ENCODE measurements at places on chromosomes 5 and 9.

GRCh38 chr5:13932561-13932960, 11.9 kb downstream of the DNAH5 start:
- no peak for DNase-seq

DNA sequence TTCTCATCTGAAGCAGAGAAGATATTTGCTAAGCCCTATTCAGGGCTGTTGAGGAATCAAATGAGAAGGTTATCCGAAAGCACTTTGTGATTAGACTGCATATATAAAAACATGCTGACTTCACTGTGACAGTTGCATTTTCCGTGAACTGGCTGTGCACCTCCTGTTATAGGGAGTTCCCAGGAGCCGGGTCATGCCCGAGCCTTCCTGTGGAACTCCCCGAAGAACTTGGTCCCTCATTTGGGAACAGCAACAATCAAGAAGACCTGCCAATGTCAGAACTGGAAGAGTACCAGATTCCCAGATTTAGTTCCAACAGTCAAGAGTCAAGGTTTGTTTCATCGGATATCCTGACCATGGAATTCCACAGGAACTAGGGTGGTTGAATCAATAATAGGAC, 130.4 kb upstream of the RAI14 start:
- no peak for DNase-seq

DNA sequence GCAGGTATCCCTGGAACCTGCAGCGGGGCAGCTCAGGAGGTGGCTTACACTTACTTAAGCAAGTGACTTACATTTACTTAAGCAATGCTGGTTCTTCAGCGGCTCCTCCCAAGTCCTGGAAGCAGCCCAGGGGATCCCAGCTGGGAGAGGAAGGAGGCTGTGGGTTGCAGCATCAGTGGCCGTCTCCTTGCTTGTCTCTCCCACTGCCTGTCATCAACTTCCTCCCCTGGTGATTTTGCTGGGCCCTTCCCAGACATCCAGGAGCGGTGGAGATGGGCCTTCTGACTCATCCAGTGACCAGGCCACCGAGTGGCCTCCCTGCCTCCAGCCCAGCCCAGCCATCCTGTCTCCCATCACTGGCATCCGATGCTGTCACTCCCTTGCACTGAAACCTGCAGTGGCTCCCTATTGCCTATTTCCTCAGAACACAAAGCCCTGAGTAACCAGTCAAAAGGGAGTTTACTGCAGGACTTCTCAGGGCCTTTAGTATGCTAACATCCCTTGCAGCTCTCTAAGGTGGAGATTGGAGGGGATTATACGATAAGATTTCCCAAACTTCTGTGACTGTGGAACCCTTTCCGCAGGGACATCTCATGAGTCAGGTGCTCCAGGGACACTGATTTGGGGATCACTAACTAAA, 155.9 kb upstream of the PHYKPL start:
- no peak for DNase-seq

- DNase-seq = no peak
These were observed 15.2 kb downstream of the RAPGEF1 start for GRCh38 chr9:131724683-131725082.

DNA sequence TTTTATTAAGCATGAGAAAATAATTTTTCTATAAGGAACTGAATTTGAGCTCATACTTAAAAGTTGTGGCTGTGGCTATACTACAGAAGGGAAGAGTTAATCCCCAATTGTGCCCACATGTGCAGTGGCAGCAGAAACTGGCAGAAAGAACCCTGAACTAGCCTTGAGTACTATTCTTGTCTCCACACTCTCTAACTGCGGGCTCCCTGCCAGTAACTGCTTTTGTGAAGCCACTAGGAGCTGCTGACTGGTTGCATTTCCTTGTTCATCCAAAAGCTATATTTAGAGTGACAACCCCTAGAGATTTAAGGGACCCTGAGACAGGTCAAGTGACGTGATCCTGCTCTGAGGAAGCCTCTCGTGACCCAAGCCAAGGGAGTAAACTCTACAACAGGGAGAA, 238.6 kb downstream of the ELAVL2 start:
- no peak for DNase-seq

DNA sequence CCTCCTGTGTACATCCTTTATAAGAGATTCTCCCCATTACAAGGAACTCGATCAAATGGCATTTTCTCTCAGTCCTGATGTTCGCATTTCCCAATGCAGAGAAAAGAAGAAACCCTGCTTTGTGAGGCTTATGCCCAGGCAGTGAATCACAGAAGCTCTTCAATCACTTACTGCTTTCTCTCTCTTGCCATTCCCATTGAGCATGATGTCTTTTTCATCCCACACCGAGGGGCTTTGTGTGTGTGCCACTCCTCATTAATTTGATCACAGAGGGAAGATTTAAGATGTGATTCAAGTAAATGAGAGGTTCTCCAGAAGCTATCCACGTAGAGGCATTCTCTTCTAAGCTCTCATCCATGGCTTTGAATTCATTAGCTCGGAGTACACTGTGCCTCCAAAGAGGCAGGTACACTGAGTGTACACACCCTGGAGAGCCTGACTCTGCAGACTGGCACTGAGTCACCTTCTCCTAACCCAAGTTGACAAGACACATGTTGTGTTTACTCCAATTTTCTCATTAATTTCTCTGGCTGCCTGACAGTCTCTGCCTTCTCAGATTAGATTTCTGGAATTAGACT, 45.4 kb downstream of the MFAP3 start:
- DNase-seq = no peak

- no peak for DNase-seq
These were observed 257.9 kb downstream of the MAN2A1 start for GRCh38 chr5:109947667-109948066.

GRCh38 chr9:128005923-128006322, 25.1 kb upstream of the EEIG1 start:
- no peak for DNase-seq

GRCh38 chr5:107340631-107341030, 330.1 kb downstream of the EFNA5 start:
- DNase-seq = no peak

- no peak for DNase-seq
These were observed 379.0 kb upstream of the MEF2C start for GRCh38 chr5:89262030-89262429.

DNA sequence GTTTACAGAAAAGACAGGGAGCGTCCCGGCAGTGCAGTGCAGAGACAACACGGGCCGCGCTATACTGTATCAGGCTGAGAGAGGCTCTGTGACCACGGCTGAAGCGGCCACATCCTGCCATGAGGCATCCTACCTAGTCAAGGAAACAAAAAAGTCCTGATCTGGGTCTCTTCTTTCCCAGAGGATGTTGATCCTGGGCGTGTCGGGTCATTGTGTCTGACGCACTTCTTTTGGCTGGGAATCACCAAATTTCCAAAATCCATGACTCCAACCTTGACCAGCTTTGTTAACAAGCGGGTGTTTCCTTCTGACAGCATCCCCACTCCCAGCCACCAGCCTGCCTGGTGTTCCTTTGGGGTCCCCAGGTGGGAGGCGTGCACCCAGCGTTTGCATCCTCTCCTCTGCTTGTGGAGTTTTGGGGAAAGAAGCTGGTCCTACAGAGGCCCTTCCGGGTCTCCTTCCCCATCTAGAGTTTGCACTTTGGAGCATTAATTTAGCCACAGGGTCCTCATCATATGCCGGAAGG, 91.4 kb upstream of the RAI14 start:
- DNase-seq = no peak

GRCh38 chr5:107232293-107232692, 438.4 kb downstream of the EFNA5 start:
- DNase-seq = no peak

DNA sequence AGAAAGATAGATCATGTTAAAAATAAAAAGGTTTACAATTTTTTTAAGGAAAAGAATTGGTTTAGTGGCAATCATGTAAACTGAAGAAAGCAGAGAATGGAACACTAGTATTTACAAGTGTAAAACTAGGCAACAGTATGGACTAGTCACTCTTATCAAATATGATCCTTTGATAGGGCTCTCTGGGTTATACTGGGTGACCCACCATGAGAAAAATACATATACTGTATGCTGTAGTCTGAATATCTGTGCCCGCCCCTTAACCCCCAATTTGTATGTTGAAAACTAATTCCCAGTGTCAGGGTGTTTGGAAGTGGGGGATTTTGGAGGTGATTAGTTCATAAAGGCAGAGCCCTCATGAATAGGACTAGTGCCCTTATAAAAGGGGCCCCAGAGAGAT, 236.8 kb upstream of the TARS1 start:
- DNase-seq = no peak

GRCh38 chr5:159616952-159617351, 286.7 kb upstream of the IL12B start:
- DNase-seq = no peak

DNA sequence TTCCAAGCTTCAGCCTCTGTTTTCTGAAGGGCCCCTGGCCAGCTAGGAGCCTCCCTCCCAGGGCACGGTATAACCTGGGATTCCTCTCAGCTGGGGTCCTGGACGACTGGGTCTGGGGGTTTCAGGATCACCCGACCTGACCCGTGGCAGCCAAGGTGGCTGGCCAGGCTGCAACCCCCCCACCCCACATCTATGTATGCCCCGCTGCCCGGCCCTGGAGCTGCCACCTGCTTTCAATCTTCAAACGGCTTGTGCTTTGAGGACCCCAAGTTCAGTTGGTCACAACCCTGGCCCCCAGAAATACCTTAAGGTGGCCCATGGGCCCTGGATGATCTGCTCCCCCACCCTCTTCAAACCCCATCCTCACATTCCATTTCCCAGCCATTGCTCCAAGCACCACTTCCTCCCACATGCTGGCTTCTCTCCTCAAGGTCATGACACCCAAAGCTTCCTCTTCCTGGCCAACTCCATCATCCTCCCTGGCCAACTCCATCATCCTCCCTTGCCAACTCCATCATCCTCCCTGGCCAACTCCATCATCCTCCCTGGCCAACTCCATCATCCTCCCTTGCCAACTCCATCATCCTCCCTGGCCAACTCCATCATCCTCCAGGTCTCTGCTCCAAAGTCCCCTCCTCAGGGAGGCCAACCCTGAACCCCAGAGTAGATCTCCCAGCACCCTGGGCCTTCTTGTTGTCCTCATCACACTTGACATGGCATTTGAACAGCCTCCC, 17.2 kb upstream of the TTLL11 start:
- DNase-seq = no peak

DNA sequence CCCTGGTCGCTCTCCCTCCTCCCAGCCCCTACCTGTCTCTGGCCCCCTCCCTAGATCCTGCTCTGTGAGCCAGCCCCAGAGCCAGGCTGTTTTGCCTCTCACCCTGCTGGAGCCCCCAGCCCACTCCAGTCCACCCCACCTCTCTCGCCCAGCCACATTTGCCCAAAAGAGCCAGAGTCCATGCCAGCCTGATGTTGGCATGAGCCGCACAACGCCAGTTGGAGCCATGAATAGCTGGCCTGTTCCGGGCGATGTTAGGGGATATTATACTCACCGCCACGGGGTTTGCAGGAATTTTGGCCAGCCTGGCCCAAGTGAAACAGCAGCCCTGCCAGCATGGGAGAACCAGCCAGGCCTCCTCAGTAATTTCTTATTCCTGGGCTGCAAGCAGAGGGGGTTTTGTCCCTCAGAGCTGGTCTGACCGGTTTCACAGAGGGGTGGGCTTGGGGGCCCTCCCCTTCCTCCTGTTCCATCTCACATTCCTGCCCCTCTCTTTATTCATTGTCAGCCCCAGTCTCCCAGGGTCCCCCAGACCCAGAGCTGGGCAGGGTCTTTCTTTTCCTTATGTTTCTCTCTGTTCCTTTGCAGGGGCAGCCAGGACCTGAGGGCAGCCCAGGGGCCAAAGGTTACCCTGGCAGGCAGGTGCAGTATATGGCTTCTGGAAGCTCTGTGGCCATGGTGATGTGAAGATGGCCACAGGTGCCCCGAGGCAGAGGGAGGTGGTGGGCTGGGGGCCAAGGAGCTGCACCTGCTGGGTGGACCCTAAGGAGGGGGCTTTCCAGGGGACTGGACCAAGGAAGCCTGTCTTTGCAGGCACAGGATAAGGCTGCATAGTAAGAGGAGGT, 50.1 kb downstream of the COL27A1 start:
- DNase-seq = peak; percentile 40

GRCh38 chr5:150625831-150626746, 14.4 kb upstream of the SYNPO start:
- DNase-seq = peak; percentile 70

GRCh38 chr5:5752844-5753243, 330.4 kb downstream of the ICE1 start:
- DNase-seq = no peak

- no peak for DNase-seq
These were observed 30.7 kb upstream of the IRX1 start for GRCh38 chr5:3564827-3565518.

GRCh38 chr9:68819065-68819464, 114.0 kb downstream of the PIP5K1B start:
- DNase-seq = no peak

Measured in nucleus accumbens (tissue), 56 donors.